ENCODE measurements at places on chromosomes 5 and 9. TPM values are rescaled to one million over a fixed set of nuclear protein-coding genes. Genes with fewer than 3 reads are reported as not detected.

Gene RANBP3L
- total RNA-seq: 0.52 TPM

Gene GLRA1
- total RNA-seq: not detected

Gene TMEM171
- not detected for total RNA-seq

Gene ADAM19
- 19.7 TPM for total RNA-seq

GRCh38 chr9:36584620-36585460, 12.1 kb downstream of the MELK start:
- DNase-seq: no peak

DNA sequence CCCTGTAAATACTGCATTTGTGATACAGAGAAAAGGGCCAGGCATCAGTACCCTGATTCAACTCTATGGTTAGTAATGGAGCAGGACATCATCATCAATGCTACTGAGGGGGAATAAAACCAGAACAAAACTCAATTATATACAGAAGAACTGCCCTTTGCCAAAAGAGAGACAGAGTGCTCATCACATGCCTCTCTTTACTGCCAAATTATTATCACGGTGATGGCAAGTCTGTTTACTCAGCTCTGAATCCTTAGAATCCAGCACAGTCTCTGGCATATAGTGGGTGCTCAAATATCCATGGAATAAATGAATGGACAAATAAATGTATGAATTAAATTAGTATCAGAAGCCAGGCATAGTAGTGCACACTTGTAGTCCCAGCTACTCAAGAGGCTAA, 130.2 kb downstream of the TTC39B start:
- DNase-seq: no peak

GRCh38 chr9:4143936-4144717, 155.7 kb downstream of the GLIS3 start:
- DNase-seq: no peak

GRCh38 chr9:18720691-18721090, 246.7 kb downstream of the ADAMTSL1 start:
- no peak for DNase-seq

DNA sequence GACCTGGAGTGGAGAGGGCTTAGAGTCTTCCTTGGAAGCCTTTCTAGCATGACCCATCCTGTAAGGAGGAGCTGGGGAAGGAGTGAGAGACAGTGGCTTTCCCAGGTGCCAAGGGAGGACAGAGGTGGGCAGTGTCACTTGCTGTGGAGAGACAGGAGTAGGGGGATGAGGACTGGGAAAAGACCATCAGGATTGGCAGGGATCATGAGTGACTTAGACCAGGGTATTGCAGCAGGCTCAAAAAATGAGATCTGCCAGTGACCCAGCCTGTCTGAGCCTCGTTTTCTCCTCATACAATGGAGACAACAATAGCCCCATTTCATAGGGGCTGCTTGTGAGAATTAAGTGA, 2.4 kb downstream of the TMOD1 start:
- DNase-seq: no peak

DNA sequence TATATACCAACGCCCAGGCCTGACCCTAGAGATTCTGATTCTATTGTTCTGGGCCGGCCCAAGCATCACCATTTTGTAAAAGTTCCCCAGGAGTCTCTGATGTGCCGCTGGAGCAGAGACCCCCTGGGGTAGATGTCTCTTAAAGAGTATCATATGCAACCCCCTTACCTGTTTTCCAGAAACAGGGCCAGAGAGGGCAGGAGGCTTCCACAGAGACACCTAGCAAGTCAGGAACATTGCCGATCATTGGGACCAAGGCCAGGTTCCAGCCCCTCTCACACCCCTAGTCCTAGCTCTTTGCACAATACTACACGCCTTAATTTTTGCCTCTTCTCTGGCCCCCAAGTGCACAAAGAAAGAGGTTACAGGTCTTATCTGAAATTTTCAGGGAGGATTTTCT, 63.8 kb downstream of the TMOD1 start:
- DNase-seq: no peak

GRCh38 chr5:81027481-81028058, 67.4 kb downstream of the RASGRF2 start:
- no peak for DNase-seq

GRCh38 chr5:96822686-96823459, 15.1 kb upstream of the ERAP1 start:
- no peak for DNase-seq

DNA sequence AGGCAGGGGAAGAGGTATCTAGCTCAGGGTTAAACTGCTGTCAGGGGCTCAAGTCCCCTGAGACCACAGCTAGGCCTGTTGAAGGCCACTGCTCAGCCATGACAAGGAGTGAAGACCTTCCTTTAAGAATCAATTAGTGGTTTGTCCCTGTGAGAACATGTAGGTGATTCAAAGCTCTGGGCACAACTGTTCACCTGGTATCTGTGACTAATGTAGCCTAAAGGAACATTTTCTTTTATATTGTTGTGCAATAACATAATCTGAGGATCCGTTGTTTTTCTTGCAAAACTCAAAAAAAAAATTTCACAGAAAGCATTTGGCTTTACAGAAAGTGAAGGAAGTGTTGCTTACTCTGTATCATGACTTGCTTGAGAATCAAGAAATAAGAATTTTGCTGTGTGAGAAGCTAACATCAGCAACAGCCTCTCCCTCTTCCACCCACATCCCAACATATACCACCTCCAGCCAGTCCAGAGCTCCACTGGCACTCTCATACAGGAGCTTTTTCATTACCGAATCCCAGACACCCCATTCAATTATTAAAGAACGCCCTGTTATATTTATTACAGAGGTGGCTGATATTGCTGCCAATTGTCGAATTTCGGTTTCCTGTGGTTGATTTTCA, 807.0 kb downstream of the TLE4 start:
- DNase-seq: no peak

DNA sequence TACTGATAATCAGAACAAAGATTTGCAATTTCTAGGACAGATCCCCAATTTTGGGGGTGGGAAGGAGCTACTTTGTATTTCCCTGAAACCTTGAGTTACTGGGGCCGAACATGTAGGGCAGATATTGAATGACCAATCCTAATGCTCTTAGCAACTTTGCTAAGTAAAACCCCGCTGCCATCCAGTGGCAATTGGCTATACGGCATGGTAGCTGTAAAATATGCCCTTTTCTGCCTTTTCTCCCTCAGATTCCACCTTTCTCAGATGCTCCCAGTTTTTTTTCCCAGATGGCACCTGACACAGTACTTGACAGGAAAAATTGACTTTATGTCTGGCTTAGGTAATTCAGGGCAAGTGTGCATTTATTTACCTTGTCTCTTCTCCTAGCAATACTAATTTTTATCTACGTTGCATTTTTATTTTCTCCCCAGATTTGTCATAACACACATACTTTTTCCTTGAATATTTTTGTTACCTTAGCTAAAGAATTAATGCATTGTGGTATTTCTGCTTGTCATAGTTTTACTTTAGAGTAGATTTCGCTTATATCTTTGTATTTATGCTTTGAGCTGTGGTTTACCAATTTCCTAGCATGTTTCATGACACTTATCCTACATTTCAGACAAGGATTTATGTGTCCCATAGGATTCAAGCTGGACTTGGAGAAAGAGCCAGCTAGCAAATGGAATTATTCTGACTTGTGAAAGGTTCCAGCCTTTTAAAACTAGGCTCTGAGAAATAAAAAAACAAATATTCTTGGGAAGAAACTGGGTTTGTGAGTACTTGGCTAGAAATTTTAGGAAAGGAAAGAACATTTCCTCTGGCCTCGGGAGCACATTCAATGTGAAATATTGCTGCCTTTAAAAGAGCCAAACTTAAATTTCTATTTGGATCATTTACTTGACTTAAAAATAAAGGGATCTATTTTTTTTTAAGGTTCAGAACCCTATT, 37.4 kb downstream of the PIK3R1 start:
- no peak for DNase-seq

GRCh38 chr5:35608881-35609779, 8.5 kb upstream of the SPEF2 start:
- DNase-seq: no peak

DNA sequence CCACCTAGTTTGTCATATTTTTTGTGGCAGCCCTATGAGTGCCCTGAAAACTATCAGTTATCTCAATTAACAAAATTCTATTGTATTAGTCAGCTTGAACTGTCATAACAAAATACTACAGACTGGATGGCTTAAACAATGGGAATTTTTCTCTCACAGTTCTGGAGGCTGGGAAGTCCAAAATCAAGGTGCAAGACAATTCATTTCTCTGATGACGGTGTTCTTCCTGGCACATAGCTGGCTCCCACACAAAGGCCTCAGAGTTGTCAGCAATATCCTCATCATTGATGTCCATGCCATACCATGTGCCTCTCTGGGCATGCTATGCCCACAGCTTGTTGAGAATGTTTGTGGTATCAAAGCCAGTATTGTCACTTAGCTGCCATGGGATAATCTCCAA, 691.9 kb downstream of the NR2F1-AS1 start:
- DNase-seq: no peak

DNA sequence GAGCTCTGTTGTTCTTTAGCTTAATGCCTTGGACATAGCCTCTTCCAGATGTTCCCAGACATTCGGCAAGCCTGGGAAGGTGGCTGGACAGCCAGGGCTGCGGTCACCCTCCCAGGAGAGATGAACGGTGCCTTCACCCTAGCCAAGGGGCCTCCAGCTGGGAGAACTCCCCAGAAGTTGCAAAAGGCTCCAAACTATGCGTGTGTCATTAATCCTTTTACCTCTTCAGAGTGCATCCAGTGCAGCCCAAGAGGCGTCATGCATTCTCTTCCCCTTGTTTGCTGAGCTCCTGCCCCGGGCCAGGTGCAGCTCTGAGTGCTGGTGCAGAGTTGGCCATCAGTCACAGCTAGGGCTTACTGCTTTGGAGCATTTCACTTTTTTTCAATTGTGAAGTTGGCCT, 22.8 kb downstream of the HMCN2 start:
- DNase-seq: no peak

DNA sequence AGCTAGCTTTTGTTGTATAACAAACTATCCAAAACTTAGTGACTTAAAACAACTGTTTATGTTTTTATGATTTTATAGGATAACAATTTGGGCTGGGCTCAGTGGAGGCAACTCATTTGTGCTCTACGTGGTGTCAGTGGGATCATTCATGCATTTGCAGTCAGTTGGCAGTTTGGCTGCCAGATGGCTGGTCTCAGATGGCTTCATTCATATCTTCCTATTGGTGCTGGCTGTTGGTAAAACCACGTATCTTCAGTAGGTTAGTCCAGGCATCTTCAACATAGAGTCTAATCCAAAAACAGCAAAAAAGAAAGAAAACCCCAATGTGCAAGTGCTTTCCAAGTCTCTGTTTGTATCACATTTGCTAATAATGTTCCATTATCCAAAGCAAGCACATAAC, 51.7 kb upstream of the RIC1 start:
- DNase-seq: no peak

DNA sequence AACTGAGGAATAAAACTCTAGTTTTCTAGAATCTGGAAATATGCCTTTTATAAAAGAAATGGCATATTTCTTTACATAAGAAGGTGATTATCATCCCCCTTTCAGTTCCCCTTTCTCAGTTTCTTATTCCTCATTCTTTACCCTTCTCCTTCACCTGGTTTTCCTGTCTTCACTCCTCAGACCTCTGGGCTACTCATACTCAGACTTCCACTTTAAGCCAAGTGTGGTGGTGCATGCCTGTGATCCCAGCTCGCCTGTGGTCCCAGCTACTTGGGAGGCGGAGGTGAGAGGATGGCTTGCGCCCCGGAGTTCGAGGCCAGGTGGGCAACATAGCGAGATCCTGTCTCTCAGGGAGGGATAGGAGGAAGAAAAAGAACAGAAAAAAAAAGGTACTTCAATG, 57.2 kb downstream of the RANBP6 start:
- DNase-seq: no peak

DNA sequence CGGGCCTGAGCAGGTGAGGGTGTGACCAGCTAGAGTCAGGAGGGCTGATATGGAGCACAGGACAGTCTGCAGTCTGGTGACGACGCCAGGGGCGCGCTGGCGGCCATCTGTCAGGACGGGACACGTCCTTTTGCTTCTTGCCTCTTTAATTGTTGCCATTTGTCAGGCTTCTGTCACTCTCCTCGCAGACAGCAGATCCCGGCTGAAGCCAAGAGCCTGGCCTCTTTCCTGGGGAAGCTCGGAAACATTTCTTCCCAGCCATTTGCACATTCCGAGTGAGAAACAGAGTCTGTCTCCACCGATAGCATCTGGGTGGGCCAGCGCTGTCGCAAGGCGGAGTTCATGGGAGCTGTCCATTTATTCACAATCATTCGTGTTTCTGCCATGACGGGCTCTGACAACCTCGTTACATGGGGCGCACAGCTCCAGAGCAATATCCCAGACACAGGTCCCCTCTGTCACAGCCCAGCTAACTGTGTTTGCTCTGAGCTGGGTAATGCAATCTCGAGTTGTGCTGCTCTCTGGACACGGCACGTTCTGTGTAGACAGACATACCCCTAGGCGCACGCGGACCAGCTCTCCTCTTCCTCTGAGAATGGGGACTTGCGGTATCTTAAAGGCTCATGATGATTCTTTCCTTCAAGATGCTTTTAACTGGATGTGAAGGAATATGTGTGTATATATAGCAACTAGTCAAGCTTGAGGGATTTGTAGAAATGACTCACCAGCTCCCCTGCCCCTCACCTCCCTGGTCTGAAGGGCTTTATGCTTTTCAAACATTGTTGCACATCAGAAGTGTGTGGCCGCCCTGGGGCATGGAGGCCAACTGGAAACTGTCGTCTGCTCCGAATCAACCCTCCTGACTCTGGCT, 105.3 kb upstream of the FCN2 start:
- no peak for DNase-seq

GRCh38 chr5:120518581-120518980, 54.5 kb downstream of the PRR16 start:
- no peak for DNase-seq

- DNase-seq: no peak
Observed at GRCh38 chr9:36720043-36720442, 147.3 kb downstream of the MELK start.

GRCh38 chr5:151708126-151708525, 21.4 kb upstream of the SPARC start:
- DNase-seq: no peak

GRCh38 chr5:37665272-37665671, 174.6 kb downstream of the GDNF start:
- DNase-seq: no peak

DNA sequence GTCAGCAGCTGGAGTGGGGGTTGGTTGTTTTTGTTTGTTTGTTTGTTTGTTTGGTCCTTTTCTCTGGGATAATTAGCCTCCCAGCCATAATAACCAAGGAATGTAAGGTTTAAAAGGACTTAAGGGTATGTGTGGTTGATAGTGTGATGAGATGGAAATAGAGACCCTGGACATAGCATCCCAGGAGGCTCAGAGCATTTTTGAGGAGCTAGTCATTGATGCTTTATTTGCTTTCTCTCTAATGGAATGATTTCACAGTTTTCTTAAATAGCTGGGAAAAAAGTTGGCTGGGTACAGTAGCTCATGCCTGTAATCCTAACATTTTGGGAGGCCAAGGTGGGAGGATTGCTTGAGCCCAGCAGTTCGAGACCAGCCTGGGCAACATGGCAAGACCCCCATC, 45.1 kb downstream of the TTC1 start:
- no peak for DNase-seq

- no peak for DNase-seq
Observed at GRCh38 chr5:4015709-4016108, 420.1 kb downstream of the IRX1 start.

DNA sequence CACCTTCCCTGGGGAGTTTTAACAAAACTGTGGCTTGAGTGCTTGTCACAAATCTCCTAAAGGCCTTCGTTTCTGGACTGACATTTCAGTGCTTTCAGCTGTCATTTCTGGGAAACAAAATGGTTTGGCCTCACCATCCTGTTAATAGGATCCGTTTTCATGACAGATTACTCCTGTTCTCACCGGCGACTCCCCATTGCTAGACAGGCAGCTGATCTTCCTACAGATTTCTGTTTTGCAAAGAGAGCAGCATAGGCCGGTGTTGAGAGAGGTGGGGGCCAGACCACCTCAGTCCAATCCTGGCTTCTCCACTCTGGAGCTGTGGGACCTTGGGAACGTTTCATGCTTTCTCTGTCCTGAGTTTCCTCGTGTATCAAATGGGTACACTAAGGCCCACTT, 75.5 kb upstream of the OTULINL start:
- no peak for DNase-seq
